CD8-positive, alpha-beta memory T cell (primary cell): ENCODE measurements at places on chromosomes 12 and 14. TPM values are rescaled to one million over a fixed set of nuclear protein-coding genes. Genes with fewer than 3 reads are reported as not detected.

DNA sequence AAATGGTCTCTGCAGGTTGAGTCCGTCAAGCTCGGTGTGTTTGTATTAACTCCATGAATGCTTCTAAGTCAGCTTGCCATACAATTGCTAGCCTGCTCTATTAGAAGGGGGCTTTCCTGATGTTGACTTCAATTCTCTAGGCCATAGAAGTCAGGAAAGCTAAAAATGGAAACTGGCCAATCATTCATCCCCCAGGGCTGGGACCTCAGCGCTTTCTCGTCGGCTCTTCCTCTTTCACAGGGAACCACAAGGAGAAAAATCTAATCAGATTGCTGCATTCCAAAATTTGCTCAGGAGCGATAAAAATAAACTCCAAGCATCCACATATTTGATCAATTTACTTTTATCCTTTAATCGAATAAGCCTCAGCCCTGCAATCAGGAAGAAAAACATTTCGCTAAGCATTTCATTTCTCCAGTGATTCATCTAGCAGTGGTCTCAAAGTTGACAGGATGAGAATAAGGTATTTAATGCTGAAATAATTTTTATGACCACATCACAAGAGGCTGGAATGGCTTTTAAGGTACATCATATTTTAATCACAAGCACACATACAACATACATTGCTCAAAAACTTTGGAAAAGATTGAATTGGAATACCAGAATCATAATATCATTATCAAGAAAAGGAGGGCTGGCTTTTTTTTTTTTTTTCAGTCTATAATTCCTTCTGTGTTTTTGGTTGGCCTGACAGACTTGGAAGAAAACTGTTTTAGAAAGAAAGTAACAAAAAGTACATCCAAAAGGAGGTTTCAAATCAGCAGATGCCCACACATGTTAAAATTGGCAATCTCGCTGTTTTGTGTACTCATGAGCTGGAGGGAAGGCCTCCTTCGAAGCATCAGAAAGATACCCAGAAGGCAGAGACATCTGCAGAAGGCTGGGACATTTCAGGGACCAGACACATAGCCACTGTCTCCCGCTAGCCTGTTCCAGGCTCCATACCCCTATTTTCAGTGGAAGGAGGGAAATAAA, 316.3 kb downstream of the NUAK1 start:
- H3K27me3 ChIP-seq = no peaks in the 10 kb centered on the region
- no peak overlapping the region for H3K4me3 ChIP-seq
- H3K36me3 ChIP-seq = no peaks in the 10 kb centered on the region
- no peaks in the 10 kb centered on the region for H3K4me1 ChIP-seq
- DNase-seq = no peak
- no peak overlapping the region for H3K27ac ChIP-seq

The PHC1 gene
- polyA plus RNA-seq = 21.0 TPM

The AQP6 gene
- not detected for polyA plus RNA-seq

- H3K4me1 ChIP-seq = no peaks in the 10 kb centered on the region
- H3K36me3 ChIP-seq = no peaks in the 10 kb centered on the region
- no peak overlapping the region for H3K27ac ChIP-seq
- no peaks in the 10 kb centered on the region for H3K27me3 ChIP-seq
- DNase-seq = no peak
- no peak overlapping the region for H3K4me3 ChIP-seq
Measured at GRCh38 chr14:63670692-63671091, 29.0 kb upstream of the WDR89 start.

DNA sequence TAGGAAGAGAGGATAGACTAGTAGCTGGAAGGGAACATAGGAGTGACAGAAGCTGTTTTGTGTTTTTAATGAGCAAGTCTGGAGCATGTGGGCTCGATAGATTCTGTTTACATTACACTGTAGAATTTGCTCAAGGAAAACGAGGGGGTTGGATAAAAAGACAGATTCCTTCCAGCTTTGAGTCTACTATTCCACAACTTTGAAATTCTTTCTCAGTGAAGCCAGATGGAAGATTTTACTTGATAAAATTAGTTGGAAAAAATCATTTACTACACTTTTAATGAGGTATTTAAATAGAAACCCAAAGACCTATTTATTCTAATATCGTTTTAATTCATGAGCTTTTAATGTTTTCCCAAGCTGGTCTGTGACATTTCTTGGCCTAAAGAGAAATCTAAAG, 19.5 kb upstream of the EPS8 start:
- DNase-seq = no peak
- H3K4me1 ChIP-seq = no peaks in the 10 kb centered on the region
- no peaks in the 10 kb centered on the region for H3K36me3 ChIP-seq
- H3K27ac ChIP-seq = no peak overlapping the region
- H3K4me3 ChIP-seq = no peak overlapping the region
- no peaks in the 10 kb centered on the region for H3K27me3 ChIP-seq

GRCh38 chr14:31963587-31963986, 113.5 kb upstream of the ARHGAP5 start:
- no peaks in the 10 kb centered on the region for H3K27me3 ChIP-seq
- H3K27ac ChIP-seq = no peak overlapping the region
- no peak for DNase-seq

GRCh38 chr14:28759653-28760313, 6.8 kb upstream of the FOXG1 start:
- H3K4me1 ChIP-seq = no peaks in the 10 kb centered on the region
- H3K27ac ChIP-seq = no peak overlapping the region
- no peaks in the 10 kb centered on the region for H3K36me3 ChIP-seq
- no peak for DNase-seq

GRCh38 chr12:126700096-126700495, 1566.9 kb upstream of the TMEM132C start:
- no peak overlapping the region for H3K27ac ChIP-seq
- no peak for DNase-seq
- H3K36me3 ChIP-seq = no peaks in the 10 kb centered on the region
- H3K4me1 ChIP-seq = no peaks in the 10 kb centered on the region

- H3K27me3 ChIP-seq = no peaks in the 10 kb centered on the region
- H3K27ac ChIP-seq = no peak overlapping the region
- H3K4me1 ChIP-seq = no peaks in the 10 kb centered on the region
- H3K36me3 ChIP-seq = no peaks in the 10 kb centered on the region
- H3K4me3 ChIP-seq = no peak overlapping the region
Measured at GRCh38 chr14:79325071-79325470, 886.2 kb downstream of the DIO2 start.
